Activated naive CD4-positive, alpha-beta T cell treated with Interleukin-2 at 50 U/mL for 16 hours (primary cell): ENCODE measurements at places on chromosomes 1 and 21.

DNA sequence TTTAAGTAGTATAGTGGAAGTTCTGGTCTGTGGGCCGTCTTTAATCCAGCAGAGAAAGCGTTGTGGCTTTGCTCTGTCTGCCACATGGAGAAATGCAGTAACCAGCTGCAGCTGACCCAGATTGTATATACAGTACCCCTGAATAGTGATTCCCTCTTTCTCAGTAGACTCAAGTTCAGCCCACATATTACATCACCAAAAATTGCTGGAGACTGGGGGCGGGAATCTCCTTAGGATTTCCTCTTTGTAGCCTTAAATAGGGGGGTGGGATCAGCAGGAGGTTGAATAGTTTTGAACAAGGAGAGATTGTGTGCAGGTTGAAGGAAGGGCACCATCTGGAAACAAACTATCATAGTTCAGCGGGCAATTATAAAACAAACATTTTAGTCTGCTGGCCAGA, at the start of gene ANGPTL1:
Gene ANGPTL1, minus strand, starts transcription at position 134 of the 400 bp plus-strand sequence. CDS start 5,301 bp downstream, outside the sequence.
- no peak for DNase-seq

- no peak for DNase-seq
Observed at GRCh38 chr1:13701271-13701640, 1.3 kb downstream of the PRDM2 start.

GRCh38 chr1:69163241-69163640, 404.5 kb upstream of the LRRC7 start:
- no peak for DNase-seq

- DNase-seq = no peak
Observed at GRCh38 chr1:30706528-30706927, 16.9 kb downstream of the MATN1 start.

- DNase-seq = no peak
Observed at GRCh38 chr1:173409613-173410012, 67.5 kb upstream of the PRDX6 start.

GRCh38 chr1:110339407-110340206, 430 bp downstream of the RBM15 start:
- DNase-seq = peak; percentile 64

DNA sequence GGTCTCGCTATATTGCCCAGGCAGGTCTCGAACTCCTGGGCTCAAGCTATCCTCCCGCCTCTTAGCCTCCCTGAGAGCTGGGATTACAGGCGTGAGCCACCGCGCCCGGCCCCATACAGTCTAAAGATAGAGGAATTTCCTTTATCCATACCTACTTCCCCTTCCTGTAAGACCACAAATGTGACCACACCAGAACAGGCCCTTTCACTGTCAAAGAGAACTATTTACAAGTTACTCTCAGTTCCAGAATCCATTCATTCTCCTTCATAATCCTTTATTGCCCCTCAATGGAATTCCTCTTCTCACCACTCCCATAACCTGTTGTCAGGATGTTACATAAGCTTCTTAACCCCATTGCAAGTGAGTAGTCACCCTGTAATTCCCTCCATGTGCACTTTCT, 26.3 kb upstream of the SLC5A9 start:
- DNase-seq = no peak

DNA sequence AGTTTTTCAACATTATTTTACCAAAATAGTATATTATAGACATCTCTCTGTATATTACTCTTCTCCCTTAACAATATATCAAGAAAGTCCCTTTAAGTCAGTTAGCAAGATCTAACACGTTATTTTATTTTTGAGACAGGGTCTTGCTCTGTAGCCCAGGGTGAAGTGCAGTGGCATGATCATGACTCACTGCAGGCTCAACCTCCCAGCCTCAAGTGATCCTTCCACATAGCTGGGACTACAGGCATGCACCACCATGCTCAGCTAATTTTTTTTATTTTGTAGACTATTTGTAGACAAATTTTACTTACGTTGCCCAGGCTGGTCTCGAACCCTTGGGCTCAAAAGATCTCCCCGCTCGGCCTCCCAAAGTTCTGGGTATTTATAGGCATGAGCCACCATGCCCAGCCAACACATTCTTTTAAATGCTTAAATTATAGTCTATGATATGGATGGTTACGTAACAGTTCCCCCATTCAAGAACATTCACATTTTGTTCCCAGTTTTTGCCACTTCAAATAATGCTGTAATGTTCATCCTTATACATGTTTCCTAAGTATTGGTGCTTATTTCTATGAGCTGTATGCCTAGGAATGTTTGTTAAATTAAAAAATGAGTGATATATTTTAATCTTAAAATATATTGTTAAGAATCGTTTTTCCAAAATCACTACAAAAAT, 70.4 kb downstream of the TUT4 start:
- DNase-seq = no peak

DNA sequence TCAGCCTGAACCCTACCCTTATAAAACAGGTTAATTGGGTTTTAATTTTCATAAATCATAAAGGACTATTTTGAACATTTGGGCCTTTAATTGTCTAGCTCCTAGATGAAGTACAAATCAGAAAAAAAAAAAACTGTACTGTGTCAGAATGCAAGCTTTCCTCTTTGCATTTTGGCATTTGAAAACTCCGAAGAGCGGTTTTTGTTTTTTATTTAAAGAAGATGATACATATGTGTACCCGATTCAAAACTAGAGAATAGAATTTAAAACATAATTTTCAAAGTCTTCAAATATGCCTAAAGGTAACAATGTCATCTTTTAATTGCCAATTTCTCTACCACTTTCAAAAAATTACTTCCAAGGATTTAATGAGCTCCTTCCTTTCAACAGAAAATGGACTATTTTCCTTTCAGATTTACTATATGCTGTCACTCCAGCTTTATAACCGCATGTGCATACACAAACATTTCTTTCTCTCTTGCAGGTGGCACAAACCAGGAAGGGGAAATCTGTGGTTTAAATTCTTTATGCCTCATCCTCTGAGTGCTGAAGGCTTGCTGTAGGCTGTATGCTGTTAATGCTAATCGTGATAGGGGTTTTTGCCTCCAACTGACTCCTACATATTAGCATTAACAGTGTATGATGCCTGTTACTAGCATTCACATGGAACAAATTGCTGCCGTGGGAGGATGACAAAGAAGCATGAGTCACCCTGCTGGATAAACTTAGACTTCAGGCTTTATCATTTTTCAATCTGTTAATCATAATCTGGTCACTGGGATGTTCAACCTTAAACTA, 33.7 kb downstream of the MRPL39 start:
- peak; percentile 84 for DNase-seq

DNA sequence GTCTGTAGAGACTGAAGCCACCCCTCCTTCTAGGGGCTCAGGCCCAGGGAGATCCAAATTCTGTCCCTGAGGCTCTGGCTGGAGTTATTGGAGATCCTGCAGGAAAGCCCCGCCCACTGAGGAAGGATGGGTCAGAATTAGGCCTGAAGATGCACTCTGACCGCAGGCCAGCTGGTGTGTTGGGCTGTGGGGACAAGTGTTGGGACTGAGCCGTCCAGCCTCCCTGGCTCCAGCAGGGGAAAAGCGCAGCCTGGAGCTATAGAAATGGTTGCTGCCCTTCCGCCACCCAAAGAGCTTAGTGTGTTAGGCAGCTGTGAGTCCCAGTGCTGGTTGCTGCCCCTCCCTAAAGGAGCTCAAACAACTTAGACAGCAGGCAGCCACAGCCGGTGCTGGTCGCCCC, 33.0 kb upstream of the PRRX1 start:
- DNase-seq = no peak

DNA sequence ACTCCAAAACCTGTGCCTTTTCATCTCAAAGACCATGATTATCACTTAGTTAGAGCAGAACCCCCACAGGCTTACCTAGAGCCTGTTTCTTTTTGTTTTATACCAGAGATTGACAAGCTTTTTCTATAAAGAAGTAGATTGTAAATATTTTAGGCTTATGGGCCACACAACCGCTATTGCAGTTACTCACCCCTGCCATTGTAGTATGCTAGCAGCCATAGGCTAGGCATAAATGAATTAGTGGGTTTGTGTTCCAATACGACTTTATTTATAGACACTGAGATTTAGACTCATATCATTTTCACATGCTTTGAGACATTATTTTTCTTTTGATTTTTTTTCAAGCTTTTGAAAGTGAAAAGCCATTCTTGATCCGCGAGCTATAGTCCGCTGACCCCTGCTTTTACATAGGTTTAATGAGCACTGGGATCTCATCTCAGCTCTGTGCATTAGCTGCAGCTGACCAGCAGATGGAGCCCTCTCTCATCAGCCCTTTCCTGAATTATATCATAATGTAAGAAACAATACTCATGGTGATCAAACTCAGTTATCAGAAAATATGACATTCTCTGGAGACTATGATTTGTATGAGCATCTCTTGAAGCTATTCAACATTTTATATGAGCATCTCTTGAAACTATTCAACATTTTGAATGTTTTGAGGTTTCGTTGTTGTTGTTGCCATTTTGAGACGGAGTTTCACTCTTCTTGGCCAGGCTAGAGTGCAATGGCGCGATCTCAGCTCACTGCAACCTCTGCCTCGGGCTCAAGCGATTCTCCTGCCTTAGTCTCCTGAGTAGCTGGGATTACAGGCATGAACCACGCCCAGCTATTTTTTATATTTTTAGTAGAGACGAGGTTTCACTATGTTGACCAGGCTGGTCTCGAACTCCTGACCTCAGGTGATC, 111.9 kb upstream of the L1TD1 start:
- peak; percentile 39 for DNase-seq

DNA sequence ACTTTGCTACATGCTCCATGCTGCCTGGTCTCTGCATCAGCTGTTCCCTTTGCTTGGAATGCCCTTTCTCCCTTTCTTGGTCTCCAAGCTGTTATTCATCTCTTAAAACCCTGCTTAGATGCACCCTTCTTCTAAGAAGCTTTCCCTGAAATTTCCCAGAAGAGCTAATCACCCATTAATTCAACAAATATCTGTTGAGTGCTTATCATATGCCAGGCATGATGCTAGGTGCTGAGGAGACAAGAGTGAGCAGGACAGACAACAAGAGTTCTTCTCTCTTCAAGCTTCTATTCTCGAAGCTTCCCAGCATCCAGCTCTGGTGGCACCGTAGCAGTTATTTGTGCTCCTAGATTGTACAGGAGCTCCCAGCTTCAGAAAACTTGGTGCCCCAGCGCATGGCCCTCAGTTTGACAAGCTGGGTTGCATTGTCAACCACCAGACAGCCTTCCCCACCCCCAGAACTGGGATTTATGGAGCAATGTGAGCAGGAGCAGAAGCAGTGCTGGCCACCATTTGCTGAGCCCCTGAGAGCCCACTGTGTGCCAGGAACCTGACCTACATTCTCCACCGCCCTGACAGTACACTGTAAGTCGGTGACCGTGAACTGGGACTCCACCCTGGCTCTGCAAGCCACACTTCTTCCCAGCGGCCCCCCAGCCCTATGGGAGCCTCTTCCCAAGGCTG, 68.0 kb upstream of the ACOT11 start:
- no peak for DNase-seq

- DNase-seq = no peak
Observed at GRCh38 chr1:150302338-150302737, 8.7 kb downstream of the MRPS21 start.

- no peak for DNase-seq
Observed at GRCh38 chr1:27666791-27667254, 5.2 kb downstream of the IFI6 start.

DNA sequence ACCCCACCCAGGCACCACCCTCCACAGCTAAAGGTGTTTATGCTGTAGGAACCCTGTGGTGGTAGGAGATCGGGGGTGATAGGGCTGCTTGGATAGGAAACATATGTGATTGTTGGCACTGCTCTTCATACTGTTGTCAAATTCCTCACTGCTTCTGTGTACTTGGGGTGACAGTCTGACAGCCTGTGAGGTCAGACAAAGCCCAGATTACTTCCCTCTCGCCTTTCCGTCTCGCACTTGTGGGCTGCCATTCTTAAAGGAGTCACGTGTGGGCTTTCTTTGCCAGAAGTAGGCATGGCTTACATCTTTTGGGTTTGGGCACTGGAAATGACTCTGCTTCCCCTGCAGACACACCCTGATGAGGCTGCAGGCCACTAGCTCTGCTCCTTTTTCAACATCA, 363.8 kb downstream of the DISC1 start:
- no peak for DNase-seq

DNA sequence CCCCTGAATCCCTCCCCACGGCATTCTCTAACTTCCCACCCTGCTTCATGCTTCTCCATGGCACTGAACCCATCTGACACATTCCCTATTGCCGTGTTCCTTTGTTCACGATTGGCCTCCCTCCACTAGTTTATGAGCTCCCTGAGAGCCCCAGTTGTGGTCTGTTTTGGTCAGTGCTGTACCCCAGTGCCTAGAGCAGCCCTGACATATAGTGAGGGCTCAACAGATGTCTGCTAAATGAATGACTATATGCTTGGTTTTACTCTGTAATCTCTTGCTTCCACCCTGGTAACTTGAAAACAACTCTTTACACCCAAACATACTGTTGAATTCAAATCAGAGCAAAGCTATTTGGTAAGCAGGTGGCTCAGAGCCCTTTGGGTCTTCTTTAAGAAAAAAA, 171.1 kb upstream of the EDN2 start:
- DNase-seq = no peak

- DNase-seq = no peak
Observed at GRCh38 chr21:35814858-35815619, 245.3 kb downstream of the SETD4 start.

DNA sequence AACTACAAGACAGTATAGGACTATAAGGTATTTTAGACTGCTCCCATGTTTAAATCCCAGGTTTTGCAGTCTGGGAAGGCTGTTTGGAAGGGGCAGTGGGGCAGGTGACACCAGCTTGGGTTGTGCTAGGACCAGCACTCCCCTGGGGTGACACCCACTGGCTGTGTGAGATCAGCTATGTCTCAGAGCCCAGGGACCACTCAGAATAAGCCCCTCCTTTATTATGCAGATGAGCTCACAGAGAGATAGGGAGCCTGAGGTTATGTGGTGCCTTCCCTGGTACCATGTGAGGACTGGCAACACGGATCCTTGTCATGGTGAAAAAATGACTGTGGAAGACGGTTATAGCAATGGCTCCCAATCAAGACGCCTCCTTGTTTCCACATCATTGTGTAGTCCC, 71.0 kb downstream of the NENF start:
- DNase-seq = no peak

GRCh38 chr1:47593013-47593568, 155.2 kb downstream of the FOXD2 start:
- no peak for DNase-seq

- DNase-seq = no peak
Observed at GRCh38 chr1:51908499-51908898, 30.0 kb upstream of the NRDC start.

DNA sequence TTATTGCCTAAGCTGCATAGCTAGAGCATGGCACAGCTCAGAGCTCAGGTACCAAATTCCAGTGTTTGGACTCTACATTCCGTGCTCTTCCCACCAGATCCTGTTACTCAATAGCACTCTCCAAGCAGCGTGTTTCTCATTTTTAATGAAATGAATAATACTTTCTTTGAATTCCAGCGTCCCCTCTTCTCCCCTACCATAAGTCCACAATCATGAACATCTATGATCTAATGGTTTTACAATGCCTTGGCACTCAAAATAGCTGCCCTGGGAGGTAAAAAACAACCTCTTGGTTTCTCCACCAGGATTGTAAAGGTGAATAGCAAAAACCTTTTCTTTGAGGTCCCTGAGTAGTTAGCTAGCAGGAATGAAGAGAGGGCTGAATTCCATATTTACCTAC, 480.0 kb upstream of the PKN2 start:
- no peak for DNase-seq

GRCh38 chr21:43745772-43746517, 27.0 kb downstream of the PDXK start:
- DNase-seq = no peak
